Daoy (cell line): ENCODE measurements at places on chromosomes 1 and 21. TPM values are rescaled to one million over a fixed set of nuclear protein-coding genes. Genes with fewer than 3 reads are reported as not detected.
A peak's percentile ranks its signal among the peaks of the same experiment; 100 is the strongest.

DNA sequence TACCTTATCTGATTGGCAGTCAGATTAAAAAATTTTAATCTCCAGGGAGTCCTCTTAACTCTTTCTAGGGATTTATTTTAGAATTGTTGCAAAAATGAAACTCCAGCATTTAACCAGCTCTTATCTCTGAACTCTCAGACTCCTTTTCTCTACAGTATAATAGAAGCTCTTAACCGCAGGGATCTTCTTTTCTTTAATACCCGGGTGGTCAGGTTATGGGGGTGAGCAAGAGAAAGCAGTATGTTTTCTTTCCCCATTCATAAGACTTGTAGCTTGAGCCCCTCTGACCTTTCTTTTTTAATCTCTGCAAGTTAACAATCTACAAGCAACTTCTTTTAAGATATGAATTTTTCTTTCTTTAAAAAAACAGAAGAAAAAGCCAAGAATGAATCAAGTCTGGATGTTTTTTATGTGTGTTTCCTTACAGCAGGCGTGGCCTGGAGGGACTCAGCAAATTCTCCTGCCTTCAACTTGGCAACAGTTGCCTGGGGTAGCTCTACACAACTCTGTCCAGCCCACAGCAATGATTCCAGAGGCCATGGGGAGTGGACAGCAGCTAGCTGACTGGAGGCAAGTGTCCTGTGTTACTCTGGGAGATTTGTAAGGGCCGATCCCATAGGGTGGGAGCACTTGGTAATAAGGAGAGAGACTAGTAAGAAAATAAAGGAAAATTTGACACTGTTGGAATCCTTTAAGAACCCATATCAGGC lies 13.4 kb upstream of the OLFML3 start:
- no peak for DNase-seq

Gene CCDC30
- total RNA-seq = 0.15 and 0.34 TPM in 2 replicates

GRCh38 chr1:212459656-212460055 lies 26.9 kb downstream of the NENF start:
- no peak for DNase-seq

Gene SPOCD1
- total RNA-seq = 86.6 and 92.7 TPM in 2 replicates

GRCh38 chr1:16204634-16205333 lies 7.7 kb downstream of the ARHGEF19 start:
- no peak for DNase-seq

DNA sequence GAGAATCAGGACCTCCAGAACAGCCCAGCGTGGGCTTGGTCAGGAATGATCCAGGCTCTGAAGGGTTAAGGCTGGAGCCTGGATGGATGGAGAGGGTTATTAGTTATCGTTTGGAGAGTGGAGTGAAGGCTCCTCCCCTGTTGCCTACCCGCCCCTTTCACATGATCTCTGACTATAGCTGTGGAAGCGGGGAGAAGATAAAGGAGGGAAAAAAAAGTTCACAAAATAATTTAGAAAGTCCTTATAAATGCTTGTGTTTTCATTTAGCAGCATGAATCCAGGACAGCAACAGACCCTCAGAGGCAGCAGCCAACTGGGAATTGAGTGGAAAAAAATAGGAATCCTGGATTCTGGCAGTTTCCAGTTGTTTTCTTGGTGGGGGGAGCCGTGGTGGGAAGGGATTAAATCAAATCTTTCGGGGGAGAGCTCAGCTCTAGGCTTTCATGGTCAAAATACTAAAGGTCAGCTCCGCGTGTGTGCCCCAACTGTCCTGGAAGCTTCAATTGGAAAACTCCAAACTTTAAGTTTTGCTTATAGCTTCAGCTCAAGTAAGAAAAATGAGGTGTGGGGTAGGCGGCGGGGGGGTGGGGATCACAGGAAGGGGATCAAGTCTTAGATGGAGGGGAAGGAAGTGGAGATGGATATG lies 595 bp upstream of the DDR2 start:
- DNase-seq = peak; percentile 57

- DNase-seq = peak; percentile 79
Observed at GRCh38 chr1:201619513-201619912, 80.6 kb downstream of the NAV1 start.

GRCh38 chr21:32256873-32257620 lies 21.8 kb downstream of the MIS18A start:
- peak; percentile 89 for DNase-seq
